Astrocyte (in vitro differentiated cells and primary cell): ENCODE measurements at places on chromosomes 1 and 21. TPM values are rescaled to one million over a fixed set of nuclear protein-coding genes. Genes with fewer than 3 reads are reported as not detected.

- no peaks in the 10 kb centered on the region for H3K27me3 ChIP-seq
- no peak overlapping the region for H3K27ac ChIP-seq
- no peak overlapping the region for H3K4me3 ChIP-seq
- no peaks in the 10 kb centered on the region for H3K36me3 ChIP-seq
- H3K4me1 ChIP-seq, result no peaks in the 10 kb centered on the region
- no peak for DNase-seq
Observed at GRCh38 chr1:6779089-6779805, 6.0 kb upstream of the CAMTA1 start.

GRCh38 chr1:50279622-50280330 lies 143.5 kb downstream of the DMRTA2 start:
- no peak overlapping the region for H3K4me3 ChIP-seq
- DNase-seq, result no peak
- no peaks in the 10 kb centered on the region for H3K4me1 ChIP-seq
- no peak overlapping the region for H3K27ac ChIP-seq

DNA sequence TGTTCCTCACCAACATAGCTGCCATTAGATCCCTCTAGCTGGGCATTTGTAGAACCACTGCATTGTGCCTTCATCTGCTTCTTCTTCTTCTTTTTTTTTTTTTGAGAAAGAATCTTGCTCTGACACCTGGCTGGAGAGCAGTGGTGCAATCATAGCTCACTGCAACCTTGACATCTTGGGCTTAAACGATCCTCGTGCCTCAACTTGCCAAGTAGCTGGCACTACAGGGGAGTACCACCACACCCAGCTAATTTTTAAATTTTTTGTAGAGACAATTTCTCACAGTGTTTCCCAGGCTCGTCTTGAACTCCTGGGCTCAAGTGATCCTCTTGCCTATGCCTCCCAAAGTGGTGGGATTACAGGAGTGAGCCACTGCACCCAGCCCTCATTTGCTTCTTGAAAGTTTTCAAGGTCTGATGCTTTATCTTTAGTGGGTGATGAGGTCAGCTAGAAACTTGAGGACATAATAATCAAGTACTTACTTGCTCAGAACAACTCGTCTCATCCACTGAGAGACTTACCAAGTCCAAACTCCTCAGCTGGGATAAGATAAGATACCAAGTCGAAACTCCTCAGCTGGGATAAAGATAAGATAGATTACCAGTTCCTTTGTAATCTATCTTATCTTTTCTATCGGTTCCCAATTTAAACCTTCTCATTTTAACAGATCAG lies 71.5 kb downstream of the MACF1 start:
- no peak overlapping the region for H3K4me3 ChIP-seq
- DNase-seq, result no peak
- H3K27ac ChIP-seq, result no peak overlapping the region
- H3K27me3 ChIP-seq, result no peaks in the 10 kb centered on the region
- H3K36me3 ChIP-seq, result no peaks in the 10 kb centered on the region
- no peaks in the 10 kb centered on the region for H3K4me1 ChIP-seq

The HIVEP3 gene
- total RNA-seq, result 8.9 and 9.4 TPM in 2 replicates

The ERVH48-1 gene
- total RNA-seq, result 0.55 and 1.1 TPM in 2 replicates

GRCh38 chr1:43446881-43447835 lies 6.6 kb downstream of the HYI start:
- no peak overlapping the region for H3K27ac ChIP-seq
- H3K36me3 ChIP-seq, result peaks cover 49% of the 10 kb centered on the region
- H3K27me3 ChIP-seq, result no peaks in the 10 kb centered on the region
- peaks cover 1% of the 10 kb centered on the region for H3K4me1 ChIP-seq
- no peak overlapping the region for H3K4me3 ChIP-seq

The CTSE gene
- not detected in 2 replicates for total RNA-seq

DNA sequence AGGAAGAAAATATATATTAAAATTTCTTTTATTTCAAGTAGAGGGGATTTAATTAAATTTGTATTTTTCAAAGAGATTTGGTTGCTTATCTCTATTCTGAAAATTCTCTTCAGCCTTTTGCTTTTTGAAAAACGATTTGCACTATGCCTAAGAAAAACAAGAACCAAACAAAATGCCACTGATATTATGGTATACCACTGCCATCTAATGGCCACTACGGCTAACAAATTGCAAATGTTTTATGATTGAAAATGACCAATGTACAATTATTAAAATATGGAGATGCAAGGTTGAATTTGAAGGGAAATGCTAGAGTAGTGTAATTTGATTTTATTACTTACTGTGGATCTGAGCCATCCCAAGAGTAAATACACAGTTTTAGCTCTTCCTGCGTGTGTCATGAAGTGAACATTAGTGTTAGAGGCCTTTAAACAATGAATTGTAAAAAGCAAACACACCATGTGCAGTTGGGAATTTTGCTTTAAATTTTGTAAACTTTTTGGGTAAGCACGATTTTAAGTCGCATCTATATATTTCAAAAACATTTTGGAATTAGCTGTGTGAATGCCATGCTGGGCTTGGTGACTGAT lies 137.4 kb upstream of the USP25 start:
- peaks cover 3% of the 10 kb centered on the region for H3K27me3 ChIP-seq
- H3K27ac ChIP-seq, result no peak overlapping the region
- H3K4me3 ChIP-seq, result no peak overlapping the region
- peak; percentile 26 for DNase-seq
- H3K36me3 ChIP-seq, result no peaks in the 10 kb centered on the region

GRCh38 chr1:101843160-101843559 lies 153.6 kb downstream of the OLFM3 start:
- H3K36me3 ChIP-seq, result no peaks in the 10 kb centered on the region
- DNase-seq, result no peak
- no peak overlapping the region for H3K27ac ChIP-seq
- H3K27me3 ChIP-seq, result no peaks in the 10 kb centered on the region
- no peaks in the 10 kb centered on the region for H3K4me1 ChIP-seq

GRCh38 chr21:44348861-44349260 lies 4.6 kb upstream of the TRPM2 start:
- H3K4me1 ChIP-seq, result no peaks in the 10 kb centered on the region
- peaks cover 14% of the 10 kb centered on the region for H3K27me3 ChIP-seq
- H3K36me3 ChIP-seq, result no peaks in the 10 kb centered on the region
- no peak overlapping the region for H3K4me3 ChIP-seq
- H3K27ac ChIP-seq, result no peak overlapping the region

The TRIM67 gene
- total RNA-seq, result 0.89 and 1.1 TPM in 2 replicates

DNA sequence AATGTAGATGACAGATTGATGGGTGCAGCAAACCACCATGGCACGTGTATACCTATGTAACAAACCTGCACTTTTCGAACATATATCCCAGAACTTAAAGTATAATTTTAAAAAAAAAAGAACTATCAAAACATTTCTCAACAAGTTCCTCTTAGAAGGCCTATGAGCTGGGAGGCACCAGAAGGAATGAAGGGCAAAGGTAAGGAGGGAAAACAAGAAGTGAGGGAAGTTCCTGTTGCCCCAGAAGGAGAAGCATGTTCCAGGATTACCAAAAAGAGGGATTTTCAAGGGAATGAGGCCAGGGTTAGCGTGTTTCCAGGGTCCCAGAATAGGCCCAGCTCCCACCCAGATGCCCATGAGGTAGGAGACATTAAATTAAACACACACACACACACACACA lies 361.0 kb downstream of the SETD4 start:
- H3K36me3 ChIP-seq, result no peaks in the 10 kb centered on the region
- H3K4me1 ChIP-seq, result peaks cover 5% of the 10 kb centered on the region
- H3K27me3 ChIP-seq, result peaks cover 3% of the 10 kb centered on the region
- H3K27ac ChIP-seq, result no peak overlapping the region

The MTARC2 gene
- 3.1 and 3.9 TPM in 2 replicates for total RNA-seq

GRCh38 chr1:62198781-62199125 lies 4.1 kb downstream of the L1TD1 start:
- H3K4me3 ChIP-seq, result no peak overlapping the region
- peaks cover 33% of the 10 kb centered on the region for H3K27me3 ChIP-seq
- no peaks in the 10 kb centered on the region for H3K4me1 ChIP-seq
- H3K27ac ChIP-seq, result no peak overlapping the region
- peak; percentile 16 for DNase-seq
